ENCODE measurements at places on chromosomes 7 and 10.

DNA sequence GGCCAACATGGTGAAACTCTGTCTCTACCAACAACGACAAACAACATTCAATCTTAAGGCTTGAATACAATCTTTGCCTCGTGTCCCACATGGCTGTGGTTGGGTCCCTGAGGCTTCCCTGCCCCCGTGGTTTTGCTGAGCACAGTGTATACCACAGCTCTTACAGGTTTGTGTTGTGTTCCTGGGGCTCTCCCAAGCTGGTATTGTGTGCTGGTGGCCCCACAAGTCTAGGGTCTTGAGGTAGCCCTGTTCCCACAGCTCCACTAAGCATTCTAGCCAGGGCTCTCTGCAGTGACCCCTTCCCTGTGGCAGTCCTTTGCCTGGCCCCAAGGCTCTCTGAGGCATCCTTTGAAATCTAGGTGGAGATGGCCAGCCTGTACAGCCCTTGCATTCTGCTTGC is 68.0 kb upstream of the CCNY start:
- no peak for DNase-seq

GRCh38 chr10:71970869-71971268 is 6.7 kb downstream of the CHST3 start:
- DNase-seq, result no peak

GRCh38 chr10:33559105-33559504 is 224.6 kb upstream of the NRP1 start:
- DNase-seq, result no peak

DNA sequence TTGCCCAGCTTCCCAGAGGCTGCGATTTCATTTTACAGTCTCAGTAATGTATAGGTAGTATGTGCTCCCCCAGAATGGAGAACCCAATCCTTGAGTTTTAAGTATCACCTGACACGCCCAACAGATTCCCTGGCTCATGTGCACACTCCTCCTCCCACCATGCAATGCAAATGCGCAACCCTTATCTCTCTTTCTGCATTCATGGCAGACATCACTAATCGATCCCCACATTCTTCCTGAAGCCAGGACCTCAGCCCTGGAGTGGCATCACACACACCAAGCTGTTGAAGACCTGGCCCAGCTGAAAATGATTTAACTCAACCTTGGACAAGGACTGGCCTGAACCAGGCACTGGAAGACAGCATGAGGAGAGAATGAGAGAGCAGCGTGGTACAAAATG is 68.4 kb downstream of the ZRANB1 start:
- DNase-seq, result no peak

DNA sequence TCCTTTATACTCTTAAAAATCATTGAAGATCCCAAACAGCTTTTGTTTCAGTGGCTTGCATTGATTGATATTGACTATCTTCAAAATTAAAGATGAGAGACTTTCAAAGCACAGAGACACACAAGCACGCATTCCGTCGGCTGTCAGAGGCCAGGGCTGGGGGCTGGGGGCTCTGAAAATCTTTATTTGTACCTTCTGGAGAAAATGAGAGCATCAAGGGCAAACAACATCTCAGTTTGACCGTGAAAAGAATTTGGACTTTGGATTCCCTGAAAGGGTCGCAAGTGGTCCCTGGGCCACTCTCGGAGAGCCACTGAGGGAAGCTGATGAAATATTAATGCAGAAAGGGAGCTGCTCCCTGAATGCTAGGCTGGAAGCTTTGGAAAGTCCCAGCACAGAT is 96.4 kb downstream of the CHST15 start:
- DNase-seq, result no peak

DNA sequence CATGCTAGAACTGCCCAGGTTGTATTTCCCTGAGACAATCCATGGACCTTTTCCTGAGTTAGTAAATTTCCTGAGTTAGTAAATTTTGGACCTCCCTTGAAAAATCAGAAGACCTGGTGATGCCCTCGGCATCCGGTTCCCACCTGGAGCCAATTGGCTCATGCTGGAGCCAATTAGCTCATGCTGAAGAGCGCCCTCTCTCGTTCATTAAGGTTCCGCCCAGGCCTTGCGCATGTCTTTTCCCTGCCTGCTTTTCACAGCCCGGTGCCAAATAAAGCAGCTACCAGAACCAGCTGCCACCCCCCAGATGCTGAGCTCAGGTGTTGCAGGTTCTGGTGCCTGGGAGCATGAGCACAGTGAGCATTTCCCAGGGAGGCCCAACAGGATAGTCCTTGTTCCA is 96.2 kb downstream of the APBB1IP start:
- DNase-seq, result no peak

Data from NCI-H2171 (cell line).